ENCODE measurements at places on chromosomes 16 and 17.
A peak's percentile ranks its signal among the peaks of the same experiment; 100 is the strongest.

GRCh38 chr16:70687102-70687511 lies 1.3 kb upstream of the MTSS2 start:
- DNase-seq: no peak

GRCh38 chr17:61314368-61315078 lies 85.1 kb upstream of the TBX2 start:
- DNase-seq: peak; percentile 47

DNA sequence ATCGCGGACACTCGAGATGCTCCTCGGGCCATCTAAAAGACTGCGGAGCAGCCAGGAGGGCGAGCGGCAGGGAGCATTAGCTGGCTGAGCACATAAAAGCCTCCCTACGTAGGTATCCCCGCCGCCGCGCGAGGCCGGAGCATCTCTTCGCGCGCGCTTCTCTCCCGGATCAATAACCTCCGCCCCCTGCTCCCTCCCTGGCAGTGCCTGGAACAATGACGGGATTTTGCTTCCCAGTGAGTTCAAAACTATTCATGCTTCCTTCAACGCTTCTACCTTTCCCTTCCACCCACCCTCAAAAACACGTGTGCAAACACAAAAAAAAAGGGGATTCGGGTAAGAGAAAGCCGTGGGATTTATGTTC lies 984 bp downstream of the CENPV start:
- DNase-seq: no peak

DNA sequence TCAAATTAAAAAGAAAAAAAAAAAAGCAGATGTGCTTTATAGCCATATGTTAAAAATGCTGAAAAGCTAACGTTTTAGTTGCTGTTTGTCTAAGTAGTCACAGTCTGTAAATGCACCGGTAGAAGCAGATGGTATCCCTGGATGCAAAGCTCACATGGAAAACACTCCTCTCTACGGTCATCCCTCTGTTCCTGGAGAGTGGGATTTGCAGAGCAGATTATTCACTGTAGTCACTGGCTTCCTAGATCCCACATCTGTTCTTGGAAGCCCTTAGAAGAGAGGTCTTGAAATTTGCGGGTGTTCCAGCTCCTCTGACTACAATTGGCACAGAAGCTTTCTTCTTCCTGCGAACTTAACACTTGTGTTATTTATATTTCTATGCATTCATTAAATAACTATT lies 186.6 kb downstream of the PMP22 start:
- DNase-seq: no peak

GRCh38 chr17:19492141-19492540 lies 41.5 kb upstream of the SLC47A1 start:
- no peak for DNase-seq

DNA sequence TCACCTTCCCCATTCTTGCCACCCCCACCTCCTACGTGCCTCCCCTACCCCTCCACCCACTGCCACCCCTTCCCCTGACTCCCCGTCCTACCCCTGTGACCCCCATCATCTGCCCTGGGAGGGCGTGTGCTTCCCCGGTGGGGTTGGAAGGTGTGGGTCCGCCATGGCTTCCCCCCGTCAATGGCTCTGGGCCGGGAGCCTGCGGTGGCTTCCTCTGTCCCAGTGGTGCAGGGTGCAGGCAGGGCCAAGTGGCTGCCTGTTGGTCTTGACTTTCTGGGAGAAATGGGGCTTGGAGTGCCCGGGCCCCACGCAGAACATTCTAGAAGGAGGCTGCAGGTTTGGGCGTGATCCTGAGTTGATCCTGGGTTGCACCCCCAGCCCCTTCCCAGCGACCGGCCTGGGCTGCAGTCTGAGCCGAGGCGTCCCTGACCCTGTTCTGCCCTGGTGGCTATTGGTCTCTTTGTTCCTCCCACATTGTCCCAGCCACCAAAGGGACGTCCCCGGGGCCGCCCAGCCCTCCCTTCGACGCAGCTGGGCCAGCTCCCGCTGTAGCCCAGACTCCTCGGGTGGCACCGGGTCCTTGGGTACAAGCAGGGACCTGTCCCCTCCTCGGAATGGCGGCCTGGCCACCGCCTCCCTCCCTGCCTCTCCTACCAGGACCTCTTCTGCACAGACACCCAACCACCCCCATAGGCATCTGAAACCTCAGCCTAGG lies 25.7 kb downstream of the GSE1 start:
- DNase-seq: no peak
